ENCODE measurements at places on chromosomes 2 and 18.

GRCh38 chr18:8991155-8991554 lies 111.3 kb upstream of the NDUFV2 start:
- H3K4me1 ChIP-seq: peaks cover 27% of the 10 kb centered on the region
- no peak for DNase-seq
- H3K4me3 ChIP-seq: no peak overlapping the region
- H3K27me3 ChIP-seq: no peaks in the 10 kb centered on the region

- peaks cover 25% of the 10 kb centered on the region for H3K4me1 ChIP-seq
- no peaks in the 10 kb centered on the region for H3K27me3 ChIP-seq
- H3K4me3 ChIP-seq: no peak overlapping the region
- DNase-seq: no peak
- peak overlapping the region; percentile 86 for H3K27ac ChIP-seq
Observed at GRCh38 chr2:189629531-189630453, 31.5 kb upstream of the ASNSD1 start.

GRCh38 chr2:71832388-71832787 lies 315.3 kb downstream of the CYP26B1 start:
- H3K27me3 ChIP-seq: no peaks in the 10 kb centered on the region
- DNase-seq: no peak
- no peaks in the 10 kb centered on the region for H3K4me1 ChIP-seq
- no peaks in the 10 kb centered on the region for H3K36me3 ChIP-seq

DNA sequence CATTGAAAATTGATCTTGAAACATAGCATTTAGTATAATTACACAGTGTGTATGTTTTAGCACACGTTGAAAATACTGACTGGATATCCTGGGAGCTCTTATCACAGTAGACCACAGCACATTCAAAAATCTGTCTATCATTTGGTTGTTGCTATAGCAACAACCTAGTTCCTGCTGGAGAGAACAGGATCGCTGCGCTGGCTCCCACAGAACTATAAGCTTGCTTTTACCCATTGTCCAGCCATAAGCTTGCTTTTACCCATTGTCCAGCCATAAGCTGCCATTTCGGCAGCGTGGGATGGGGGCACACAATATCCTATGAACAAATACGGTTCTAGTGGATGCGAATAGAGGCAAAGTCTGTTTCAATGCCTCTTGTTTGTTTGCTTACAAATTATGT lies 70.4 kb upstream of the ST6GAL2 start:
- H3K27me3 ChIP-seq: no peaks in the 10 kb centered on the region
- H3K27ac ChIP-seq: peak overlapping the region; percentile 96
- peaks cover 81% of the 10 kb centered on the region for H3K4me1 ChIP-seq
- H3K4me3 ChIP-seq: peak overlapping the region; percentile 17
- DNase-seq: no peak

DNA sequence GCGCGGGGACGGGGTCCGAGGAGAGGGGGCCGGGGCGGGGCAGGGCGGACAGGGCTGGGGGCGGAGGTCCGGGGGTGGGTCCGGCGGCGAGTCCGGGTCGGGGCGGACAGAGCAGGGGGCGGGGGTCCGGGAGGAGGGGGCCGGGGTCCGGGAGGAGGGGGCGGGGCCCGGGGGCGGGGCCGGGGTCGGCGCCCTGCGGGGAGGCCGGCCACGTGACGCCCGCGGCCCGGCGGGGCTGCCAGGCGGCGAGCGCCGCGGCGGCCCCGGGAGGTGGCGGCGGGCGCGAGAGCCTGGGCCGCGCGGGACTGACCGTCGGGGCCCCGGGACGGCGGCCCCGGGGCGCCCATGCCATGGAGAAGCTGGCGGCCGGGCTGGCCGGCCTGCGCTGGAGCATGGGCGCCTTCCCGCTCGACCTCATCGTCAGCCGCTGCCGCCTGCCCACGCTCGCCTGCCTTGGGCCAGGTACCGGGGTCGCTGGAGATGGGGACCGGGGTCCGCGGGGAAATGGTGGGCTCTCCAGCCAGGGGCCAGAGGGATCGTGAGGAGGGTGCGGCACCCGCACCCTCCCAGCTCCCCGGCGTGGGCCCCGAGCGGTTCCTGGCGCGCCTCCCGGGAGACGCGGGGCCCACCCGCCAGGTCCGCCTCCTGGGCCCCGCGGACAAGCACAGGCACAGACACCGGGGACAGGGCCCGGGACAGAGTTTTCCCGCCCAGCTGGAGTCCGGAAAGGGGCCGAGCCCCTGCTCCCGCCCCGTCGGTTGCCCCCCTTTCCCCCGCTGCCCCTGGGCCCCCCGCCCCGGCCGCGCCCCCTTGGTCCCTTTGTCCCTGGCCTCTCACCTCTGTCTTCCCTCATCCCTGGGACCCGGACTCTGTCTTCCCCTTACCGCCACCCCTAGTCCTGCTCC lies at the start of gene GAREM2:
Gene GAREM2 (plus strand): TSS at position 218 of the 905 bp plus-strand sequence. CDS start 133 bp downstream, at position 351.
- H3K4me1 ChIP-seq: peaks cover 10% of the 10 kb centered on the region
- no peak within 1 kb of the TSS for H3K27ac ChIP-seq
- H3K4me3 ChIP-seq: peak within 1 kb of the TSS; percentile 70
- H3K36me3 ChIP-seq: no peaks in the 10 kb centered on the region

DNA sequence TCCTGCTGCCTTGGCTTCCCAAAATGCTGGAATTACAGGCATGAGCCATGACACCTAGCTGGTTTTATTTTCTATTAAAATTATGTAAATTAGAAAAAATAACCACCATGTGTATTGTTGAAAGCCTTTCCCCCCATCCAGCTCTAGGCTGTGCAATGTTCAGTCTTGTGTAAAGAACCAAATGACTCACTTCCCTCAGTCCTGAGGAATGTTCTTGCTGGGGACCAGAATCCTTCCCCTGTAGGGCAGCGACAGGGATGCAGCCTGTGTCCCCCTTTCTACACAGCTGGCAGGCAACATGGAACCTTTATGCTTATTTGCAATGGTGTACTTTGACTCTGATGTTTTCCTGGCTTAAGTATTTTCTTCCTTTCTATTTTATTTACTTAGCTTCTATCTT lies 29.4 kb downstream of the AOX1 start:
- H3K27me3 ChIP-seq: no peaks in the 10 kb centered on the region
- no peaks in the 10 kb centered on the region for H3K36me3 ChIP-seq
- peaks cover 18% of the 10 kb centered on the region for H3K4me1 ChIP-seq
- H3K27ac ChIP-seq: no peak overlapping the region
- no peak for DNase-seq

Data from osteocyte (in vitro differentiated cells).